ENCODE measurements at places on chromosomes 4 and X. TPM values are rescaled to one million over a fixed set of nuclear protein-coding genes. Genes with fewer than 3 reads are reported as not detected.

GRCh38 chr4:24683116-24683515 lies 98.8 kb upstream of the DHX15 start:
- no peak for DNase-seq

DNA sequence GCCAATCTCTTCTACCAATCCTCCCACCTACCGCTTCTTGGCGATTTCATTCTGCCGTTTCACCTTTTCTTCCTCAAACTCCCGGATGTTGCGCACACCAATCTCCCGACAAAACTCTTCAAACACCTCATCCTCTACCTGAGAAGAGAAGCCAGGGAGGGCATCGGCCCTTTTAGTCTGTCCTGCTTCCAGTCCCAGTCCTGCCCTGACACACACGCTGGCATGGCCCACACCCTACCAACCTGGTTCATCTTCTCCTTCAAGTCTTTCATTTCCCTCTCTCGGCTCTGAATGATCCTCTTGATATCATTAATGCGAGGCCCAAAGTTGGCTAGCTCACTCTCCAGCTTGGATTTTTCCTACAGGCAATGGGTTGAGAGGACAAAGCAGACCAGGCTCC lies 18.9 kb downstream of the SMC1A start:
- no peak for DNase-seq

DNA sequence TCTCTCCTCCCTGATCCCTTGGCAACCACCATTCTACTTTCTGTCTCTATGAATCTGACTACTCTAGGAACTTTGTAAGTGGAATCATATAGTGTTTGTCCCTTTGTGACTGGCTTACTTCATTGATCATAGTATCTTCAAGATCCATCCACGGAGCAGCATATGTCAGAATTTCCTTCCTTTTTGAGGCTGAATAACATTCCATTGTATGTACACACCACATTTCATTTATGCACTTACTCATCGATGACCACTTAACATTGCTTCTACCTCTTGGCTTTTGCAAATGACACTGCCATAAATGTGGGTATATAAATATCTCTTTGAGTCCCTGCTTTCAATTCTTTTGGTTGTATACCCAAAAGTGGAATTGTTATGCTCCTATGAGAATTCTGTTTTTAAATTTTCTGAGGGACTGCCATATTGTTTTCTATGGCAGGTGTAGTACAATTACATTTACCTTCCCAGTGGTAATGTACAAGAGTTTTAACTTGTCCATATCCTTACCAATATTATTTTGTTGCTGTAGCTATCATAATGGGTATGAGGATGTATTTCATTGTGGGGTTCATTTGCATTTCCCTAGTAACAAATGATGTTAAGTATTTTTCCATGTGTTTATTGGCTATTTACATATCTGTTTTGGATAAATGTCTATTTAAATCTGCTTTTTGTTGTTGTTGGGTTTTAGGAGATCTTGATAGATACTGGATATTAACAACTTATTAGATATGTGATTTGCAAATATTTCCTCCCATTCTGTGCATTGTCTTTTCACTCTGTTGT lies 466.1 kb downstream of the C4orf33 start:
- DNase-seq = no peak

GRCh38 chr4:82790060-82790660 lies 8.4 kb downstream of the SCD5 start:
- no peak for DNase-seq

DNA sequence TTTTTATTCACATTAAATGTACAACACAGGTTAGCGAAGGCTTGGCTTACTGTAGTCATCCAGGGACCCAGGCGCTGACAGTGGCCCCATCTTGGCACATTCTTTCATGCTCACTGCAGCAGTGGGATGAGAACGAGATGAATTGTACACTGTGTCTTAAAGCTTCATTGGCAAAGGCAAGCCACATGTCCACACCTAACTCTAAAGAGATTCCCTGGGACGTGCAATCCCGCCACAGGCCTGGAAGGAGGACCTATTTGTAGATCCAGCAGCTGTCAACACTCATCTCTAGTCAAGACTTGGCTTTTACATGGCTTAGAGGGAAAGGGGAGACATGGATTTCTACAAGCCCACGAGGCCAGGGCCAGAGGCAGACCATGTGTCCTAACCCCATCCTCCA lies 16.1 kb upstream of the CXCR3 start:
- DNase-seq = no peak

DNA sequence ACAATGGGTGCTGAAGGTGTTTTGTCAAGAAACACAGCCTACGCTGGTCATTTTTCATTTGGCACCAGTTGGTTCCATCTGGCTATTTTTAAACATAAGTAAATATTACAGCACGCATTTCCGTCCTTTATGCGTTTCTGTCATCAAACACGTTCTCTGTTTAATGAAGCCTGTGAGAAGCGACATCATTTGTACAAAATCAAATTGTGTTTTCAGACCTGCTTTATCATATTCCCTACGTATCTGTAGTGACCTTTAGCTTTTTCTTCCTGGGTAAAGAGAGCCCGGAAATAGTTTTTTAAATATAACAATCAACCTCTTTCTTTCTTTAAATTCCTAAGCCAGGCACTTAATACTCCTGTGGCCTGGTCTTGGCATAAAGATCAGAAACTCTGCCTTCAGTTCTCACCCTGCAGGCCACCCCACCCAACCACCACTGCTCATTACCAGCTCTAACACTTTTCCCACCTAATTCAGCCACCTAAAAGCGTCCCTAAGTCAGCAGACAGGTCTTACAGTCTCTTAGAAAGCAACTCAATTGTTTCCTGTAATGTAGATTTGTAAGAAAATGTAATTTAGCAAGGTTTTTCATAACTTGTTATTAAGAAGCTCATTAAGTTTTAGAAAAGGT lies 30.4 kb downstream of the ACSL1 start:
- no peak for DNase-seq

PNMA6F gene
- not detected for total RNA-seq

CFAP99 gene
- not detected for total RNA-seq

C1QTNF7 gene
- not detected for total RNA-seq
